ENCODE measurements at places on chromosomes 5 and 9. TPM values are rescaled to one million over a fixed set of nuclear protein-coding genes. Genes with fewer than 3 reads are reported as not detected.
A peak's percentile ranks its signal among the peaks of the same experiment; 100 is the strongest.

DNA sequence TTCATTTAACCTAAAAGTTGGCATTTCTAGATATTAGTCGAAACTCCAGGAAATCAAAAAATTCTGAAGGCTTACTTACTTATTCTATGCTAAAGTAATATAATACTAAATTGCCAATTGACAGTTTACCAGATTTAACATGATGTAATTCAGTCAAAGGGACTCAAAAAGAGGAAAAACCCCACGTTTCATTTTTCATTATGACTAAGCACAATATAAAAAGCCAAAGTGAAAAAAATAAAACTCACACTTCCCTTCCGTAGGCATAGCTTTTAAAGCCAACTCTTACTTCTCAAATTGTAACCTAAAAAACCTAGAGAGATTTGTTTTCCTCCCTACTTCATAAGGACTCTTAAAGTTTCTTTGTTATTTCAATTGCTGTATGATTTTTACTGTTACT is 146.6 kb downstream of the RAPGEF6 start:
- no peak for DNase-seq

- peak; percentile 63 for DNase-seq
Observed at GRCh38 chr5:43034591-43034968, 5.5 kb downstream of the ANXA2R start.

ADAMTS6 gene
- total RNA-seq = 27.2 TPM

GRCh38 chr5:135718651-135719050 is 115.8 kb upstream of the SLC25A48 start:
- DNase-seq = no peak

PCDHA4 gene
- total RNA-seq = not detected

PFN3 gene
- total RNA-seq = not detected

NTRK2 gene
- total RNA-seq = 0.35 TPM

GRCh38 chr9:69044240-69045219 is 9.0 kb downstream of the FXN start:
- no peak for DNase-seq

DNA sequence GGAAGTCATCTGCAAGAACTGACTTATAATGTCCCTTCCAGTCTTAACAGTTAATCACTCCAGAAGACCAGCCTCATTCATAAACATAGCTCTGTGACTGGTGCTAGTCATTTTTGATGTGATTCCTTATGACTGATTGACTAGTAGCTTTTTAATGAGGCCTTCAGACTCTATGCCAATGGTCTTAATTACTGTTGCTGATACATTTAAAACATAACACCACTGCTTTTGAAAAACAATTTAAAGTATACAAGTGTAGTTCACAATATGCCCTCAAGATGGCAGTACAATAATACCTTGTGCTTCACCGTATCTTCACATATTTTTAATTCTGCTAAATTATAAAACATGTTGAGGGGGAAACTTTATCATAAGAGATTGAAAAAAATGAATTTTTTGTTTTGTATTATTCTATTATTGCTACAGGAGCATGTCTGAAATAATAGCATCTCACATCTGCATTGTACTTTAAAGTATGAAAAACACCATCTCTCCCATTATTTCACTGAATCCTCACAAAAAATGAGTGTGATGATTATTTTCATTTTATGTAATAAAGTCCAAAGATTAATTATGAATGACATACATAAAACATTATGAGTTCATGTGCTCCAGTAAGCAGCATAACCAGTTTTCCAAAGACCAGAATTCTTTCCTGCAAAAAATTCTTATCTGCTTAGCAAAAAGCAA is 55.2 kb upstream of the SHISAL2B start:
- DNase-seq = peak; percentile 39

PCDHAC2 gene
- total RNA-seq = not detected

SLC45A2 gene
- total RNA-seq = not detected

GRCh38 chr9:117671468-117671867 is 32.7 kb upstream of the TLR4 start:
- DNase-seq = no peak

GPR21 gene
- total RNA-seq = 1.1 TPM

DNA sequence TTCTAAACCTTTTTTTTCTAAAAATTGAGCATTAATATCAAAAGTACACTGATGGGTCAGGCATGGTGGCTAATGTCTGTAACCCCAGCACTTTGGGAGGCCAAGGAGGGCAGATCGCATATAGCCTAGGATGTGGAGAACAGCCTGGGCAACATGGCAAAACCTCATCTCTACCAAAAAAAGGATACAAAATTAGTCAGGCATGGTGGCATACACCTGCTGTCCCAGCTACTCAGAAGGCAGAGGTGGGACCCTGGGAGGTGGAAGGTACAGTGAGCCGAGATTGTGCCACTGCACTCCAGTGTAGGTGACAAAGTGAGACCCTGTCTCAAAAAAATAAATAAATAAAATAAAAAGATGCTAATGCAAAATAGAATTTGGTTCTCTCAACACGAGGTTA is 49.4 kb downstream of the RAPGEF1 start:
- no peak for DNase-seq

DNA sequence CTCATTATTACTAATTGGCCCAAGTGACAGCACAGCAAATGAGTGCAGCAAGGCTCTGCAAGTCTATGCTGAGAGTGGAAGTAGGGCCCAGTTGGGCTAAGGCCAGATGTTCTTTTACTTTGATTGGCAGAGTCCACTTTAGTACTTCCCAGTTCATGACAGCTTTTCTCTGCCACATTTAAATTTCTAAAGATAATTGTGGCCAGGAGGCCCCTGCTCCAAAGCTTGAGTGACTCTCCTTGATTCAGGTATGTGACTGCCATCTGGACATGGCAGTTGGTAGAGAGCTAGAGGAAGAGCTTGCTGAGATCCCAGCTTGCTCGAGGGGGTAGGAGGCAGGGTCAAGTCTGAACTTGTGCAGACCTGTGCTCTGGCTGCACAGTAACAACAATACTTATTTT is 154.1 kb downstream of the CARTPT start:
- DNase-seq = no peak

DNA sequence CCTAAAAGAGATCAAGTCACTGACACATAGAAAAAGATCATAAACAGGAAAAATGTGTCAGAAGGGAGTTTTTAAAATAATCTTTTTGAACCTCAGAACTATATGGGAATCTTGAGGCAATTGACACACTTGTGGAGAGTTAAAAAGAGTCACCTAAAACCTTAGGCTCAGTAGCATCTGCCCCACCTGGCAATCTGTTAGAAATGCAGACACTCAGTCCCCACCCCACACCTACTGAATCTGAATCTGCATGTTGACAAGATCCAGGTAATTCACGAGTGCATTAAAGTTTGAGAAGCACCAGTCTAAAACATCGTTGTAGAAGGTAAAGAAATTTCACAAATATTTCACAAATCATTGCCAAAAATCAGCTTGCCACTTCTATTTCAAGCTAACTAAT is 388.3 kb downstream of the NR2F1-AS1 start:
- no peak for DNase-seq

DNA sequence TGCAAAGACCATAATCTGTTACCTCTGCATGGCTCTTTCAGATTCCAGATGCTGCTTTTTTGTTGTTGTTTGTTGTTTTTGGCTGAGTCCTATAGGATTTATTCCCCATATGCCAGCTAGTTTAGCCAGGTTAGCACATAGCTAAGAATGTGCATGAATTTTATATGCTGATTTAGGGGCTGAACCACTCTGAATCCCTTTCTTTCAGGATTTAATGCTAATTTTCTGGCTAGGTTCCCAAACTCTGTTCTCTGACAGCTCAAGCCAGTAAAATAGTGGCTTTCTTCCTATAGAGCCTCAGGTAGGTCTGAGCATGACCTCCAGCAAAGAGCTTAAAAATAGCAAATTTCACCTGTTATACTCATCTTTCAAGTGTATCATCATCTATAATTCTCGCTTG is 521.4 kb downstream of the CAAP1 start:
- no peak for DNase-seq

NXNL2 gene
- total RNA-seq = not detected
